CD4-positive, alpha-beta T cell treated with Interferon alpha-2 for 1 hour (primary cell): ENCODE measurements at places on chromosomes 16 and 17.

DNA sequence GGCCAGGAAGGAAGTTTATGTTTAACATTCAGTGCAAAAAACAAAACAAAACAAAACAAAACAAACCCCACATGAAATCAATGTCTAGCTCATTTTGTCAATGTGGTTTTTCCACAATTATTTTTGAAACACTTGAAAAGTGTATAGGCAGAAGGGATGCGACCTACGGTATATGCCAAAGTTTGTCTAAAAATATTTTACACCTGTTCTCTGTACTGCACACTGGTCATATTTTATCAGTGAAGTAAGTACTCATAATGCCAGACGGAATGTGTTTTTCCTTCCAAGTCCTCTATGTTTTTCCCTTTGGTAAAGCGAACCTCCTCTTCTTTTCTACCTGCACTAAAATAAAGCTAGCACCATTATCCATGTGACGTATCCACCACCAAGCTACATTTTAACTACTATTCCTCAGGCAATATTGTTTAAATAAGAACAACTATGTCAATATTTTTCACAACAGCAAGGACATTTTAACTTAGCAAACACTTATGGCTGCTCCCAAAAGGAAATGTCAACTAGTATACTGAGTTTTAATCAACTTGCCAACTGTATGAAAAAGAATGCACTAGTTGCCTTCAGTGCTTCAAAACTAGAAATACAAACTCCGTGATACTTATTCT is 10.3 kb downstream of the TOB1 start:
- DNase-seq, result no peak

- no peak for DNase-seq
Measured at GRCh38 chr17:1366234-1366633, 33.8 kb downstream of the YWHAE start.

DNA sequence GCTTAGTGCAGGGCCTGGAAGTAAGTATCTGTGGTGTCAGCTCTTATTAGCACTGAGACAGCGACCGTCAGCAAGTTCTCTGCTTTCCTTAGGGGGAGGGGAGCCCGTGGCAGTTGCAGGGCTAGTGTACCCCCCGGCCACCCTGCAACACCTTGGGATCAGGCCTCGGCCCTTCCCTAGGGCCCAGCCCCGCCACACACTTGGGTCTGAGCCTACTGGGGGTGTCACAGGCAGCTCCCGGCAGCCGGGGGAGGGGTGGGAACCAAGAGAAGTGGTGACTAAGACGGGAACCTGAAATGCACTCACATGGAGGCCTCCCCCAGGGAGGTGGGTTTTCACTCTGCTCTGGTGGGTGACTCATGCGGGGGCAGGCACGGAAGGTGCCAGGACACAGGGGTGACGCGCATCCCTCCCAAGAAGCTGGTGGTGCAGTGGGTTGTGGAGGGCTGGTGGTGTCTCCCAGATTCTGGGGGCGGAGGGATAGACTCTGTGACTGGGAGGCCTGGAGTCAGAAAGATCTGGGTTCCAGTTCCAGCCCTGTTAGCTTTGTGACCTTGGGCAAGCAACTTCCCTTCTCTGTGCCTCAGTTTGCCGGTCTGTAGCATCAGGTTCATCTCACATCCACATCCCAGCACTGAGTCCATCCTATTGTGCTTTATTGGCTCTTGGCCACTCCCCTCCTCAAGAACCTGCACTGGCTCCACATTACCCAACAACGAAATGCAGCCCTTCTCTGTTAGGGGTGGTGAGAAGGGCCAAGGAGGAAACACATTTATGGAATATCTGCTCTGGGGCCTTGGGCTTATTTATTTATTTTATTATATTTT is 44.5 kb downstream of the LAT start:
- peak; percentile 15 for DNase-seq

- no peak for DNase-seq
Measured at GRCh38 chr17:68325961-68326360, 34.7 kb downstream of the ARSG start.

DNA sequence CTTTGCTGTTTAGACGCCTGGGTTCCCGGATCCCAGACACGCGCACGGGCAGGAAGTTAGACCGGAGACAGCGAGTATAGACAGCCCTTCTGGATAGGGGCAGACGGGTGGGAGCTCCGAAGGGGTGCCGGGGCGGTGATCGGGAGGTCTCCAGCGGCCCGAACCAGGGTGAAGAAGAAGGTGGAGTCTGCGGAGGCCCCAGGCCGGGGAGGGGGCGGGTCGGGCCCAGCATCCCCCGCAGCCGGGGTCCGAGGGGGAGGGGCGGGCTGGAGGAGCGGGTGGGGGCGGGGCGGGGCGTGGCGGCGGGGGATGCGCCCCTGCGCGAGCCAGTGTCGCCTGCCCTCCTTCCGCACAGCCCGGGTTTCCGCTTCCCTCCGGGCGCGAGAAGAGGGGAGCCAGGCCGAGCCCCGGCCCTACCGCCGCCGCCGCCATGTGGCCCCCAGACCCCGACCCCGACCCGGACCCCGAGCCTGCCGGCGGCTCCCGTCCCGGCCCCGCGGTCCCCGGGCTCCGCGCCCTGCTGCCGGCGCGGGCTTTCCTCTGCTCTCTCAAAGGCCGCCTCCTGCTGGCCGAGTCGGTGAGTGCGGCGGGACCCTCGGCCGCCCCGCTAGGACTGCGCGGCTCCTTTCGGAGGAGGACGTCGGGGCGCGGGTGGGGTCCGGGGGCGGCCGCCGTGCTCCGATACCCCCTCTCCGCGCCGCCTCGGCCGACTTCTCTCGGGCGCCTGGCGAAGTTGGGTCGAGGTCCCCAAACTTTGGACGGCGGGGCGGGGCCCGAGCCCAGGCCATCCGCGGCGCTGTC is at the start of gene CMTM3:
CMTM3 (plus strand) TSS at position 329 of the 801 bp plus-strand sequence; CDS start at position 431, 102 bp downstream.
- DNase-seq, result peak; percentile 70

DNA sequence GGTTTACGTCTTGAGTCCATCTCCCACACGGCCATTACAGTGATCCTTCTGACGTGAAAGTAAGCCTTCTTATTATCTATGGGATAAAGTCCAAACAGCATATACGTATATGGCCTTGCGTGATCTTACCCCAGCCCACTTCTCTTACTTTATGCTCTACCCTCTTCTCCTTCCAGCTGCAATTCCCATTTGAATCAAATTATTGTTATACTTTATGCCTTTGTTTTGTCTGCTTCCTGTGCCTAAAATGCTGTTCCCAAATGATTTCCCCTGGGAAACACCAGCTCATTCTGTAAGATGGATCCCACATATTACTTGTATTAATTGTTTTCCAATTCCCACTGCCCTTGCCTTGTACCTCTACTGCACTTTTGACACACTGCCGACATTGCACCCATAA is 11.2 kb downstream of the UQCRC2 start:
- no peak for DNase-seq

- no peak for DNase-seq
Measured at GRCh38 chr16:30556125-30556473, 2.1 kb downstream of the ZNF764 start.

DNA sequence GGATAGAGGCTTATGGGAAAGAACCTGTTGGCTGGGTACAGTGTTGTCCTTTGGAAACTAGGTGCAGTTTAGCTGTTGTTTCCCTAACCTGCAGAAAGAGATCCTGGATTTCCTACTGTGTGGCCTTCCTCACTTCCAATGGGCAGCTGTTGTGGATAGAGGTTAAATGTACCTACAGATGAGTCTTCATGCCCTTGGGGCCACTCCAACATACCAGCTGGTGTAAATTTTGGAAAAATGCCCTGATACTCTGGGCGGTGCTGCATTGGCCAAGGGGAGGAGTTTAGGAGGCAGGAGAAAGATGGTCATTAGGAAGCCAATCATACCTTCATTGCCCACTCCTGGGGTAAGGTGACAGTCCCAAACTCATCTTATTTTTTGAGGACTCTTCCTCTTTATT is 70.2 kb downstream of the SNX11 start:
- no peak for DNase-seq

- no peak for DNase-seq
Measured at GRCh38 chr16:58128711-58129096, 477 bp downstream of the CFAP20 start.

DNA sequence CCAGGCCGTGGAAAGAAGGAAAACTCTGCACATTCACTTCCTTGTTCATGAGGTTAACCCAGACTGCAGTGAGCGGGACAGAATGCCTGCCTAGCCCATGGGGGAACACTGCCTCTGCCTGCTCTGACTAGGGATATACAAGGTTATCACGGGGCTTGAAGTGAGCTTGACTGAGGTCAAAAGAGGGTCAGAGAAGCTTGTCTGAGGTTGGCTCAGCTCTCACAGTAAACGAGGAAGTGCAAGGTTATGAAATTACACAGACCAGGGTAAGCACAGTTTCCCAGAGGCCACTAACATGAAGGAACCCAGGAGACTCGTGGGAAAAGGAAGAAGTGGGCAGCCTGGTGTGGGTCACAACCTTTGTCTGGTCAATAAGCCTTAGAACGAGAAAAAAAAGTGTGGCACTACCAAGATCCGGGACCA is 28.7 kb downstream of the HIC1 start:
- DNase-seq, result peak; percentile 52

DNA sequence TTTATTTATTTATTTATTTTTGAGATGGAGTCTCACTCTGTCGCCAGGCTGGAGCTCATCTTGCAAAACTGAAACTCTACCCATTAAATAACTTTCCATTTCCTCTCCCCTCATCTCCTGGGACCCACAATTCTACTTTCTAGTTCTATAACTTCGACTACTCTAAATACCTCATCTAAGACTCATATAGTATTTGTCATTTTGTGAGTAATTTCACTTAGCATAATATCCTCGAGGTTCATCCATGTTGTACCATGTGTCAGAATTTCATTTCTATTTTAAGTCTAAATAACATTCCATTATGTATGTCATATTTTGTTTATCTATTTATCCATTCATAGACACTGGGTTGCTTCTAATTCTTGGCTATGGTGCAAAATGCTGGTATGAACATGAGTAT is 5.1 kb upstream of the NT5M start:
- DNase-seq, result no peak

DNA sequence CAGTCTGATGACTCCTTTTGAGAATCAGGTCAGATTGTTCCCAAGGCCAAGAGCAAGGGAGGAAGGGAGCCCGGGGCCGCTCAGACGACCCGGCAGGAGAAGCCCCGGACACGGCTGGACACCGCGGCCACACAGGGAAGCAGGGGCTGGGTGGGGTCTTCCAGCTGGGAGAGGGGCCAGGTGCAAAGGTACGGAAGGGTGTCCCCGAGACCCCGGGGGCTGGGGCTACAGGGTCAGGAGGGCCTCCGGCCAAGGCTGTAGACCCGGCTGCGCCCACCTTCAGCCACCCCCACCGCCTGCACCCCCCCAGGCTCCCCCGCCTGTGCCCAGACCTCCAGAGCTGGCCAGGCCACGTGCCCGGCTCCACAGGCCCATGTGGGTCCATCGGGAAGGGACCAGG is 21.9 kb upstream of the C1QTNF8 start:
- no peak for DNase-seq
